Effector CD8-positive, alpha-beta T cell (primary cell): ENCODE measurements at places on chromosomes 12 and 14.

GRCh38 chr12:85509081-85509856 lies 229.2 kb downstream of the ALX1 start:
- no peak for DNase-seq

DNA sequence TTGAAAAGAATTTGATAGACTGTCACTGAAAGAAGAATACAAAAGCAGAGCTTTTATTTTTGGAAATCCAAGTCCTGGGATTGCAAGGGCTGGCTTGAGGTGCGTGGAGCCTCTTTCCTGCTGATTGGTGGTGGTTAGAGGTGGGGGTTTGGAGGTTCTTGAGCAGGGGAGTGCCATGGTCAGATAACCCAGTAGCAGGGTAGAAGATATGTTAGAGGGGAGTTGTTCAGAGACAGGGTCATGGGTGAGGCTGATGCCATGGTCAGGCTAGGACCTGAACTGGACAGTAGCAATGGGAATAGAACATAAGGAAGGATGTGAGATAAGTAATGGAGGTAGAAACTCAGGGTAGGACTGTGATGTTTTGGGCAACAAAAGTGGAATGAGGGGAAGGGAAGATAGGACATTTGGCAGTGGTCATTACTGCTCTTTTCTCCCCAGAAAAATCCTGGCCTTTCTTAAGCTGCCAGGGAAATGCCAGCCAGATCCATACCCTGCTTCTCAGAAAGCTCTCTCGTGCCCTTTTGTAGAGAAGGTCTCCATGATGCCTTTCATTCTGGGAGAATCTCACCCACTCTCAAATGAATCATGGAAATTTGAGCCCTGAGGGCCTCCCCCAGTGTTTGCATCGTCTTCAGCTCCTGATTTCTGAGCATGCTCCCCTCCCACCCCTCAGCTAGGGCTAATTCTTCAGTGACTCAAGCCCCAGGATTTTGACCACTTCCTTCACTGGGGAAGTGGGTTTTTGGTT lies 9.5 kb downstream of the EMP1 start:
- DNase-seq: no peak

- no peak for DNase-seq
Measured at GRCh38 chr12:116137318-116137717, 140.2 kb downstream of the MED13L start.

DNA sequence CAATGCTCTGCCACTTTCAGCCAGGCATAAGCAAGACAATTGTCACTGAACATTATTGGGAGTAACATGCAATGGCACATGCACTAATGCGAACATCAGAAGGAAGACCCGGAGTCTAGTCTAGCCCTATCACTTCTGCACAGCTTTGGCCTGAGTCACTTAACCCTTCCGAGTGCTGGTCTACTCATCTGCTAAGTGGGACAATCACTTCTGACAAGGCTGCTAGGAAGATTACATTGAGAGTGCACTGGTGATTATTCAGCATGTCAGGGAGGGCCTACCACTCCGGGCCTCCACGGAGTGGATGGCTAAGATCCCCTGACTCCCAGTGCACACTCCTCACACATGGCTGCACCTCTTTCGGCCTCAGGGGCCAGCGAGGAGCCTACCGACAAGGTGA lies 240.9 kb downstream of the DPF3 start:
- DNase-seq: no peak

DNA sequence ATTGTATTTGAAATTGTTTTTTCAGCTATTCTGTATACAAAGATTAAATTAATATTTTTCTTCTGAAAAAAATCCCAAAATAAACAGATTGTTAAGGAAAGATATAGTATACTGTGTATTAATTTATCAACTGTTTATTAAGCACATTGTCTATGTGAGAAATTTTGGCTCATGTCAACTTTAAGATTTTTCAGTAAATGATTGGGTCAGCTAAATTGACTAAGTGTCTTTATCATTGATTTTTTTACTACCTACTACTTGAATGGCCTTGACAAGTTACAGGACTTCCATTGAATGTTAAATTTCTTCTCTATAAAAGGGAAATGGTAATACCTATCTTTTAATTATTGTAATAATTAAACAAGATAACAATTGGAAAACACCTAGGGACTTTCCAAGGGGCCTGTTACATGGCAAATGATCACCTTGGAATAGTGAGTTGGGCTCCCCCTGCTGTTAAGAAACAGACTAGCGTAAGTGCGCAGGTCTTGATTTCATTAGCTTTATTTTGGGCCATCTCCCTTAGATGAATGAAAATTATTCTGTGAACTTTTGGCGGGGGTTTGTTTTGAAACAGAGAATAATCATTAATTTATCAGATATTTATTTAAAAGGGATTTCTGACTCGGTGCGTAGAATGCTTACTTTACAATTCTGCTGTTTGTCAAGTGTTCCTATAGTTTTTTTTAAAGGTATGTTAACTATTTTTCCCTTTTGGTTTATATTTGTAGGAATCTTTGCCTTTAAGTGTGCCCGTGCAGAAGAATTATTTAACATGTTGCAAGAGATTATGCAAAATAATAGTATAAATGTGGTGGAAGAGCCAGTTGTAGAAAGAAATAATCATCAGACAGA lies 14.5 kb upstream of the CCT2 start:
- peak; percentile 36 for DNase-seq

DNA sequence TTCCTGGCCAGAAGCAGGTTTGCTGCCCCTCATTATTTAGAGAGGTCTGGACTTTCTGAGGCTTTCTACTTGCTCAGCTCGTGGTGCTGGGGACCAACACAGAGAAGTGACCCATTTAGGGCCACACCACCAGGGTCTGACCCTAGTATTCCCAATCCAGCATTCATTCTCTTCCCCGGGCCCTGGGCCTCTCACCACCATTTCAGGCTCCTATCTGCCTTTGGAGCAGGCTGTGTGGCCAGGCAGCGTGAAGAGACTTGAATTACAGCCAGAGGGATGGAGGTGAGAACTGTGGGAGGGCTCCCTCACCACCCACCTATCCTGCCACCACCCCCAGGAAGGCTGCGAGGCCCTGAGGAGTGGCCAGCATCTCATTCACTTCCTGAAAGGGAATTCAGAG lies 24.6 kb downstream of the FAM222A start:
- no peak for DNase-seq

DNA sequence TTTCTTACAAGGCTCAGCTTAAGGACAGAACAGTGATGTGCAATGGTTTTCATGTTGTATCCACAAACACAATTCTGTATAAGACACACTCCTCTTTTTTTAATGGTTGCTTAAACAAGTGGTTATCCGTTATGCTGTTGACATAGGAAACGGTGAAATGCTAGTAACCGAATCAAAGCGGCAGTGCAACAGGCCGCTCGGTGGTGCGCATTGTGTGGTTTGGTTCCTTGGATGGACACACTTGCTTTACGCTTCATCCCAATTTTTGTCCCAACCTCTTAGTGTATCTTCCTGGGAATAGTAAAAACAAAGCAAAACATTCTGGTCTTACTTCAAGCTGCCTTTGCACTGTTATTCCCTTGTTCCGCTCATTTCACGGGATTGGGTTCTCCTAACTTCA lies 650 bp upstream of the PTGER2 start:
- no peak for DNase-seq

DNA sequence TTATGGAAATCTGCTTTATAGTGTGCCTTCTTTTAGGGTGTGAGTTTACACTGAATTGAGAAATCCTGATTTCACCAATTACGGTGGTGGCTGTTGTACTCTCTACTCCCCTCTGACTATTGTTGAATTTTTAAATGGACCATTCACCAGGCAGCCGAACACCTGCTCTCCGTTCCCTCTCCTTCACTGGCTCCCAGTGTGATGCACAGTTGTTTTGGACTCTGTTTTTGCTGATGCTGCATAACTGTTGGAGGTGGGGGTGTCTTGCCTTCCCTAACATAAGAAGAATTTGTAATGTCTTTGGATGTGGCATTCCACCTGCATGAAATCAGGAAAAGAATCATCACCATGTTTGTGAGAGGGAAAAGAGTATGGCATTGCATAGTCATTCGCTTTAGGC lies 341.2 kb downstream of the SNAPC1 start:
- no peak for DNase-seq

- no peak for DNase-seq
Measured at GRCh38 chr14:68547305-68548193, 245.3 kb downstream of the ZFP36L1 start.

- no peak for DNase-seq
Measured at GRCh38 chr12:78863482-78864402, 832 bp upstream of the SYT1 start.

GRCh38 chr12:10497602-10498001 lies 8.1 kb upstream of the EIF2S3B start:
- peak; percentile 28 for DNase-seq

- DNase-seq: no peak
Measured at GRCh38 chr12:132071040-132071810, 72.9 kb downstream of the DDX51 start.

- DNase-seq: no peak
Measured at GRCh38 chr12:6207259-6207925, 7.2 kb downstream of the CD9 start.

- DNase-seq: no peak
Measured at GRCh38 chr12:51247523-51248206, 9.0 kb downstream of the DAZAP2 start.

DNA sequence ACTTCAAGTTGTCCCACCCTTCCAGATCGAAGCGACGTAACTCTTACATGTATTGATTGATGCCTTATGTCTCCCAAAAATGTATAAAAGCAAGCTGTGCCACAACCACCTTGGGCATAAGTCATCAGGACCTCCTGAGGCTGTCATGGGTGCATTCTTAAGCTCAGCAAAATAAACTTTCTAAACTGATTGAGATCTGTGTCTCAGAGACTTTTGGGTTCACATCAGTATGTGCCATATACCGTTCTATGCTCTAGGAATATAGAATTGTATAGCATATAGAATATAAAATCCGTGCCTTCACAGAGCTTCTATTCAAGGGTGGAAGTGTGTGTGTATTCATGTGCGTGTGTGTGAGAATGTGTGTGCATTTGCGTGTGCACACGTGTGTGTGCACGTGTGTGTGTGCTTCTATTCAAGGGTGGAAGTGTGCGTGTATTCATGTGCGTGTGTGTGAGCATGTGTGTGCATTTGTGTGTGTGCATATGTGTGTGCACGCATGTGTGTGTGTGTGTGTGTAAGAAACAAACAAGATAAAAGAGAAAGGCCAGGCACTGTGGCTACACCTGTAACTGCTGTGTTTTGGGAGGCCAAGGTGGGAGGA lies 11.5 kb upstream of the STX2 start:
- DNase-seq: no peak

DNA sequence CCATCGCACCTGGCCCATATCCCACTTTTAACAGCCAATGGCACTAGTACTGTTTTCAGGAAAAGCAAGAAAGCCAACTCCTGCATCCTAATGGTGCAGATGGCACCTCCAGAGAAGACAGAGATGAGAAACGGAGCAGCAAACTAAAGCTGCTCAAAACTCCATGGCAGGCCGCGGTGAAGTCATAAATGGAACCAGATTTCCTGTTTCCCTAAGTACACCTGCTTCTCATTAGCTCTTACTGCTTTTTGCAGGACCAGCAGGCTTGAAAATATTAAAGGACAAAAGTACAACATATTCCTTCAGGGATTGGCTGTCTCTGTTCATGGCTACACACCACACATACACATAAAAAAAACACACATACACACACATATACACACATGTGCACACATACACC lies 36.7 kb upstream of the LGALS3 start:
- DNase-seq: no peak

GRCh38 chr12:119500209-119500608 lies 93.4 kb upstream of the TMEM233 start:
- DNase-seq: no peak

- no peak for DNase-seq
Measured at GRCh38 chr12:20620261-20620660, 74.9 kb upstream of the SLCO1C1 start.

DNA sequence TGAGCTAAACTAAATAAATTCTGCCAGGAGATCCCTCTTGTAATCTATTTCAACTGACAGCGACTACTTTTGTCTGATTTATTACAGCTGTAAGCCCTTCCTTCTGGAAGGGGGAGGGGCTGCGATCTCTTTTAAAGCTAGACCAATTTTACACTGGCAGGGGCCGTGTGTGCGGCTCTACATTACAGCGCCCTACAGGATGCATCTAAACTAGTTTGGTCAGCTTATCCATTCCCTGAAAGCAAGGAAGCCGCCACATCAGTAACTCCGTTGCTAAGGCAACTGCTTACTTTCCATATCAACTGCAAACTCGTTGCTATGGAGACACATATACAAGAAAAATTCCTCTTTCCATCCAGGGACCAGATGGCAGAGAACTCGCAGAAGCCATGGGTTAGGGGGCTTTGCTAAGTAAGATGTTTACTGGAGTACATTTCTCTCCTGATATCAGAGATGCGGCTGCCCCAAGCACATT lies 17.4 kb downstream of the FOXN3 start:
- no peak for DNase-seq

DNA sequence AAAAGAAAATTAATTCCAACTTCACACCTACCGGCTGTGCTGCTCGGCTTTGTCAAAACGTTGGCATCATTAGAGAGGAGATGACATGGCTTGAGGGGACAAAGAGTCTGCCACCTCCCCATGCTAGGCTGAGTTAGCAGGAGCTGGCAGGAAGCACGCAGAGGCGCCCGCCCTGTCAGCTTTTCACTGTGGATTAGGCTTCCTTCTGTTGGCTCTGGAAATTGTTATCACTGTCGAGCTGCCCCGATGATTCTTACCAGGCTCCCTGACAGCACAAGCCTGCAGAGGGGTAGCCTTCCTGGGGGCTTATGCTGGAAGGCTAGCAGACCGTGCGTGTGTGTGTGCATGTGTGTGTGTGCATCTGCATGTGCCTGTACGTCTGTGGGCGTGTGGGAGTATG lies 490.9 kb upstream of the TBX3 start:
- DNase-seq: no peak

GRCh38 chr12:30902001-30902400 lies 24.5 kb upstream of the TSPAN11 start:
- no peak for DNase-seq

- DNase-seq: no peak
Measured at GRCh38 chr12:15037091-15037687, 64.3 kb downstream of the PDE6H start.

DNA sequence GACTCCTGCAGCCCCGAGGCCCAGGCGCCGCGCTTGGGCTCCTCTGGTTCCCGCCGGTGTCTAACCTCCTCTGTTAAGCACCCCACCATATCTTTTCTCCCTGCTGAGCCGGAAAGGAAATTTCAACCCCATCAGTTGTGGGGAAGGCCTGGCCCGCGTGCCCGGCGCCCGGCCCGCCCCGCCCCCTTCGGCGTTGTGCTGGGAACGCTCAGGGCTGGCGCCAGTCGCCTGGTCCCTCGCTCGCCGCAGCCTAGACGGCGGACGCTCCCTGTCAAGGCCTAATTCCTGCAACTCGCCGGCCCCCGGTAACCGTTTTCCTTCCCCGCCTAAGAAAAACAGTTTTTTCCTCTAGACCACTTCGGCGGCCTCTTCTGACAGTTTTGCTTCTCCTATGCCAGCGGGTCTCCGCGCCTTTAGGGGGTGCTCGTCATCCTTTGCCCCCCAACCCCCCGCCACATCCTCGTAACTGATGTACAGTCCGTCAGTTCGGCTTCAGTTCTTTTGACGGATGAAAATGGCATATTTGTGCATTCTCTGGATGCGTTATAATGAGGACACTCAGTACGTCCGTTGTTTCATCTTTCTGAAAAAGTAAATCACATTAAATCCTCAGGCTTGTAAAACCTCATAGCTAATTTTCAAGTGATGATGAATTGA lies 506 bp upstream of the NAP1L1 start:
- DNase-seq: peak; percentile 56
